Fibroblast of the conjunctiva (primary cell): ENCODE measurements at places on chromosomes 4 and X.

DNA sequence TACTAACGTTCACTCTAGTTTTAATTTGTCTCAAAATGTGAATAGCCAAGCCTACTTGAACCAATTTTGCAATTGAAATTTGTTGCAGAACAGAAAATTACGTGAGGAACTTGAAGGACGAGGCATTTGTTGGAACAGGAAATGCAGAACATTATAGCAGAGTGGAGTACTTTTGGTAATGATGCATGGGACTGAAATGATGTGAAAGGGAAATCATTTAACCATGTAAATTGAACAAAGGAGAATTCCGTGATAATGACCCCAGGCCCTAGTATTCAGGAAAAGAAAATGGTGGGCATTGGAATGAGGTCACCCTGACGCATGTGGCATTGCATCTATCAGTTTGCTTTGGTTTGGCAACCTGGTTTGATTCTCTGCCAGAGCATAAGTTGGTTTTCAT, 44.9 kb upstream of the BEND4 start:
- no peak for DNase-seq

- DNase-seq, result no peak
These were observed 56.0 kb downstream of the GSX2 start for GRCh38 chr4:54155936-54156335.

DNA sequence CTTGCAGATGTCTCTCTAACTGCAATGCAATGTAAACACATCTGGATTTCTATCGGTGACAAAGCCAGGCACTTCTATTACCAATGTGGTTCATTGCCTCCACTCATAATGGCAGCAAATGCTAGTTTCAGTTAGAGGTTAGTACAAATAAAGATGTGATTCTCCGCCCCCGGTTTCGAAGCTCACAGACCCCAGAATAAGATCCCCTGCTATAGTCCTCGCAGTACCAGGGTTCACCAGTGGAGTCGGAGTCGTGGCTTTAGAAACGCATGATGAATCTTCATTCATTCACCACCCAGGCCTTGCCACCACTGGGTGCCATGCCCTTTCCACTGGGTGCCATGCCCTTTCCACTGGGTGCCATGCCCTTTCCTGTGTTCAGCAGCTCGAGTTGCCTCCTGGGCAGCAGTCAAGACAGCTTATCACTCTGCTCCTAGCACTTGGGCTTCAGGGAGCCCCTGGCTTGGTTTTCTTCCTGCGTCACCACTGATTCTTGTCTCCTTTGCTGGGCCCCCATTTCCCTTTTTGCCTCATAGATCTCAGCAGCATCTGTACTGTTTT, 3.5 kb upstream of the NAA10 start:
- DNase-seq, result no peak

GRCh38 chr4:90648791-90649190, 521.6 kb downstream of the CCSER1 start:
- DNase-seq, result no peak

DNA sequence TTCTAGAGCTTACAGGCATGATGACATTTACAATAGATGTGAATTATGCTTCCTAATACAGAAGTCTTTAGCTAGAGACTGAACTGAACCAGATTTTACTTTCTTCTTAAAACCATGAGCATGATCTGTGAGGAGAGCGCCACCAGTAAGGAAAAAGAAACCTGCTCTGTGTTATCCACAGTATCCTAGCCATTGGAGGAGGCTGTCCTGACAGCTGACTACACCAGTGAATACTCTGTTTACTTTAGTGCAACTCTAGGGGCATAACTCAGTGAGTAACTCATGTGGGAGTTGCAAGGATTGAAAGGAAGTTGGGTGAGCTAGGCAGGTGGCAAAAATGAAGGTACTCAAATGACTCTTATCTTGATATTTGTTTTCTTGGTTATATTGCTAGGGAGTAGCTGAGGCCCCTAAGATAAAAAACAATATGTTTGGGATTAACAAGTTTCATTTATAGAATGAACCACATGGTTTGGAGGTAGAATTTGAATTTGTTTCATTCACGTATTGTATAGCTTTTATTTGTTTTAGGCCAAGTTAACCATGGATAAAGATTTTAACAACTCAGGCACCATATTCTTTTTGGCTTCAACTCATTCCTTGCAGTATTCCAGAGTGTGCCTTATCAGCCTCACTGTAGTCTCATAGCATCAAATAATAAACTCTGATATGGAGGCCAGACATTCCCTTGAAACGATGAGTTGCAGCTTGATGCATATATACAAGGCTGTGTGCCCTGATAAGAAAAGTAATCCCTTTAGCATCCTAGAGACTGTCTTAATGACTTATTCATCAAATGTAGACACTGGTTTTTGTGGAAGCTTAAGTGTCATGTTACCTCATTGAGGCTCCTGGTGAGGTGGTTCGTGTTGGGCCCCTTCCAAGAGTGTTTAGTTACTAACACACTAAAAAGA, 2.5 kb downstream of the BMP3 start:
- no peak for DNase-seq

DNA sequence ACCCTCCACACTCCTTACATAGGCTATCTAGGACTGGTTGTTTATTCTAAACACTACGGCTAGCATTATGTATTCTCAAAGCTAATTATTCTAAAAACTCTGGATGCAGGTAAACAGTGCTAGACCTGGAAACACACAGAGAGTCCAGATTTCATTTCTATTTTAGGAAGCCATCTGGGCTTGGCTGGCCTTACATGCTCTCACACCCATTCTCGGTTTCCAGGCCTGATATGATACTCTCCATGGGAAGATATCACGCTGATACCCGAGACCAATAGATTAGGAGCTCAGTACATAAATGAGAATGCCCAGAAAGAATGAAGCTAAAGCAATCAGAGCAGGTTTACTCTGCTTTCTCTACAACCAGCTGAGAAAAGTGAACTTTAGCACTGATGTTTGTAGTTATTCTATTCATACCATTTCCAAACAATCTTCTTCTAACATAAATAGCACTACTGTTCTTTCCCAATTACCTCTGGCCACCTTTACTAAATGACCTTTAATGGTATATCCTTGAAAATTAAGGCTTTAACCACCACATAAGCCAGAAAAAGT, 973.3 kb downstream of the PCDH18 start:
- no peak for DNase-seq

GRCh38 chrX:38271154-38271716, 50.6 kb upstream of the SRPX start:
- DNase-seq, result no peak

GRCh38 chrX:112211459-112211858, 128.9 kb upstream of the TRPC5 start:
- no peak for DNase-seq

DNA sequence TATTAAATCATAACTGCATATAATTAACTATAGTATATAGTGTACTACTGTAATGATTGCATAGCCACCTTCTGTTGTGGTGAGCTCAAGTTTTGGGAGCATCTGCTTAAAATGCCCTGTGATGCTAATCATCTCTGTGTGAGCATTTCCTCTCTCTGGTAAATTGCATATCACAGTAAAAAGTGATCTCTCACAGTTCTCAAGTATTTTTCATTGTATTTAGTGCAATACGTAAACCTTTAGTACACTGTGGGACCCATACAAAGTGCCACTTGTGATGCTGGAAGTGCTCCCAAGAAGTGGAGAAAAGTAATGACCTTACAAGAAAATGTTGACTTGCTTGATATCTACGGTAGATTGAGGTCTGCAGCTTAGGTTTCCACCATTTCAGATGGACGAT, 82.0 kb downstream of the WWC2 start:
- no peak for DNase-seq

DNA sequence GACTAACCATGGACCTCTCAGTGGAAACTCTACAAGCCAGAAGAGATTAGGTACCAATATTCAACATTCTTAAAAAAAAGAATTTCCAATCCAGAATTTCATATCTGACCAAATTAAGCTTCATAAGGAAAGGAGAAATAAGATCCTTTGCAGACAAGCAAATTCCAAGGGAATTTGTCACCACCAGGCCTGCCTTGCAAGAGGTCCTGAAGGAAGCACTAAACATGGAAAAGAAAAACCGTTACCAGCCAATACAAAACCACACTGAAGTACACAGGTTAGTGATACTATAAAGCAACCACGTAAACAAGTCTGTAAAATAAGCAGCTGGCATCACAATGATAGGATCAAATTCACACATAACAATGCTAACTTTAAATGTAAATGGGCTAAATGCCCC, 156.6 kb downstream of the FAM13A start:
- DNase-seq, result no peak

DNA sequence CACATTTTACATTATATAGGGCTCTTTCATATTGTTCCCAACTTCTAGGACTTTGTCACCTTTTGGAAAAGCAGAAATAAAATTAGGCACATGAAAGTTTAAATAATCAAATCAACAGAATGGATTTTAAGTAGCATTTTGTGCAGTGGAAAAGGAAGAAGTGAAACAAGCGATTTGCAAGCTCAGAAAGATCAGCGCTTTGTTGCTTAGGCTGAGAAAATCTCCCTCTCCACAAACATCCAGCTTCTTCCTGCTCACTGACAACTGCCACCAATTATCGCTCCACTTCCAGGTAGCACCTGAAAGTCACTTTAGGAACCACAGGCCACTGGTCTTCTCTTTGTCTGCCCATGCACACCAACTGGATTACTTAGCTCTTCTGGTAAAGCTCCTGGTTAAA, 2.0 kb upstream of the PDK3 start:
- no peak for DNase-seq

GRCh38 chr4:176963121-176963520, 170.4 kb upstream of the VEGFC start:
- DNase-seq, result no peak

- no peak for DNase-seq
These were observed 2.2 kb downstream of the NKAP start for GRCh38 chrX:119941336-119941735.
